ENCODE measurements at places on chromosomes 12 and 14.
A peak's percentile ranks its signal among the peaks of the same experiment; 100 is the strongest.

DNA sequence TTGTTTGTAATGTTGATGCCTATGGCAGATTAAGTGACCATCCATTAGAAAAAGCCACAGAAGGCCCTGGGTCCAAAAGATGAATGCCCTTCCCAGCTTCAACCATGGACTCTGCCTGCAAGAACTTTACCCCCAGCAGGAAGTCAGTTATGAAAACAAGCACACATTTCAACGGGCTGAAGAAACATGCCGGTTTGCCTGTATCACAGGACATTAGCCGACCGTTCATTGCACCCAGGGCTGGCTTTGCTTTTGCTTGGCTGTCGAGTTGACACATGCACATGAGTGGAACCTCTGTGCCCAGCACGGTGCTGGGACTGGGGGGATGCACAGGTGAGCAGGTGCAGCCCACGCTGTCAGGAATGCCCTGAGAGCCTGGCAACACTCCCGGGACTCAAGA is 1087.0 kb downstream of the BCL11B start:
- DNase-seq: no peak

- no peak for DNase-seq
Observed at GRCh38 chr12:25469861-25470260, 83.2 kb downstream of the LMNTD1 start.

- DNase-seq: no peak
Observed at GRCh38 chr14:78983126-78983525, 813.0 kb downstream of the NRXN3 start.

DNA sequence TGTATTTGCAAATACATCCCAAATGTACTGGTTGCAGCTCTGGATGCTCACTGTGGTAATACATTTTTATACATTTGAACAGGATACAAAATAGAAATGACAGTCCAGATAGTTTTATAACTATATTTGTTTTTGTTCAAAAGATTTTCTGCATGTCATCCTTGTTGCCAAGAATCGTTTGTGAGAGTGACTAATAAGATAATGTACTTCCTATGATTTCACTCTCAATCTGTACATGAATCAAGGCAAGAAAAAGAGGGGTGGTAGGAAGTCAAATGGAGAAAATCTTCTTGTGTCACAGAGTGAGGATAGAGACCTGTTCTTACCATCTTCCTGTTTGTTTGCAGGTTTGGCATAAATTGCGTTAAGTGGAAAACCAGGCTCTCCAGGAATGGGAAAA is 13.9 kb downstream of the ARPC3 start:
- no peak for DNase-seq

DNA sequence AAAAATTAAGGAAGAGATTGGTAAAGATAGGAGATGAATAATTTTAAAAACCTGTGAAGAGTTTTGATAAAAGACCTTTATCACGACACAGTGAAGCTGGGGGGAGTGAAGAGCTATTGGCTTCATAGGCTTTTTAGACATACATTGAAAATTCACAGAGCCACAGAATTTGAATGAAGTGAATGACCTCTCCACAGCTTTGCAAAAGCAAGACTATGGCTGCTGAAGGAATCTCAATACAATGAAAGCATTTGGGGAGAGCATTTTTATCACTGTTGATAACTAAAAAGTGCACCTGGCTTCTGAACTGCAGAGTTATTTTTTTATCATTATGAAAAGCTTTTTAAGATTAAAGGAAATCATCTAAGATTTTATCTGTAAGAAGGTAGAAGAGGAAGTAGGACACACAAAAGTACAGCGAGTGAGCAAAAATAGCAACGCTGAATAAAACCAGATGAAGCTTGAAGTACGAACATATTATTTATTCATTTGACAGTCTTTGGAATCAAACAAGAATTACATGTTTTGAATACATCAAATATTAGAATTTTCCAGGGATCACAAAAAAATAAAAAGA is 317.5 kb downstream of the KCNC2 start:
- DNase-seq: no peak

DNA sequence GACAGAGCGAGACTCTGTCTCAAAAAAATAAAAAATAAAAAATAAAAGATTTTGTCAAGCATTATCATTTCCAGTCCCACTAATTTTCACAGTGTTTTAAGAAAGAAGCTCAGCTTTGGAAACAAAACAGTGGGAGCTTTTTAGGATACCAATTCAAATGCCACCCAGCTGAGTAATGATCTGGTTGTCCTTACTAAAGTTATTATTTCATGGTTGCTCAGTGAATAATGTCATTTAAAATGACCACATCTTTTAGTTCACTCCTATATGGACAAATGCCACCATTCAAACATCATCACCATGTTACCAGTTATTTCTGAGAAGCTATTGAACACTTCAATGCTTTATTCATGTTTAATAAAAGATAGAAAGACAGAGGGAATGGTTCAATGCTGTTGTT is 365.0 kb downstream of the CCER1 start:
- DNase-seq: no peak

DNA sequence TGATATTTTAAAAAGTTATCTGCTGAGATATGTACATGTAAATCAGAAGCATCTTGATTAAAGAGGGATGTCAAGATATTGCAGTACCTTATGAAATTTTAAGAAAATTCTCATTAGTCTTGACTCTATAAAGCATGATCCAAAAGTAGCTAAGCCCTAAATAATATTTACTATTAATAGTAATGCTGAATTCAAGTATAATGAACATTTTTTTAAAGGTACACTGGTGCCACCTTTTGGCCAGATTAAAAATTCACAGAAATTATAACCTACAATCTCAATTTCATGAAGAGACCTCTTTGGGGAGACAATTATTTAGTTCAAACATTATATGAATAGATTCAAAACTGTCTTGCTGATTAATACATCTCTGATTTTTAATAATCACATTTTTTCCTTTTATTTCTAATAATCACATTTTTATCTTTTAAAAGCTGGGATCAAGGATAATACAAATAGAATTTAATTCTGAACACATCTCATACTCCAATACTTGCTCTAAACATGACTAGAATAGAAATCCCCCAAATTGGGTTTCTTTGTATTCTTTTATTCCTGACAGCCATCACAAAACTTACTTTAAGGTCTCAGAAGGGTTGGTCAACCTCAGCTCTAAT is 13.4 kb downstream of the AKAP5 start:
- no peak for DNase-seq

DNA sequence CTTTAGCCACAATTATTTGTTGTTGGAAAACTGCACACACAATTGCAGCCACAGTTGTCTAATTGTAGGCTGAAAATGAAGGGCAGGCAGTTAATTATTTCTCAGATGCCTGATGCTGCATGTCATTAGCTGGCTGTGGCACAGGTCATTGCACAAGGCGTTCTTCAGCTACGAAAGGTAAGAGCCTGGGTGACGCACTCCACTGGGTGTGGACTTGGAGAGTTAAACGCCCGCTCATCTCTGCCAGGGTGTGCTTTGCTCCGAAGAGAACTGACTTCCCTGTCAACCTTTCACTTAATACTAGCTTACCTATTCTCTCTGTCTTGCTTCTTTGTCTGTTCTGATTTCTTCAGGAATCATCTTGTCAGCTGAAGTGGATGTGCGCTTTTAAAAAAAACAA is 91.4 kb upstream of the CPM start:
- DNase-seq: peak; percentile 66

GRCh38 chr12:26319511-26319910 is 124.1 kb downstream of the SSPN start:
- DNase-seq: no peak

DNA sequence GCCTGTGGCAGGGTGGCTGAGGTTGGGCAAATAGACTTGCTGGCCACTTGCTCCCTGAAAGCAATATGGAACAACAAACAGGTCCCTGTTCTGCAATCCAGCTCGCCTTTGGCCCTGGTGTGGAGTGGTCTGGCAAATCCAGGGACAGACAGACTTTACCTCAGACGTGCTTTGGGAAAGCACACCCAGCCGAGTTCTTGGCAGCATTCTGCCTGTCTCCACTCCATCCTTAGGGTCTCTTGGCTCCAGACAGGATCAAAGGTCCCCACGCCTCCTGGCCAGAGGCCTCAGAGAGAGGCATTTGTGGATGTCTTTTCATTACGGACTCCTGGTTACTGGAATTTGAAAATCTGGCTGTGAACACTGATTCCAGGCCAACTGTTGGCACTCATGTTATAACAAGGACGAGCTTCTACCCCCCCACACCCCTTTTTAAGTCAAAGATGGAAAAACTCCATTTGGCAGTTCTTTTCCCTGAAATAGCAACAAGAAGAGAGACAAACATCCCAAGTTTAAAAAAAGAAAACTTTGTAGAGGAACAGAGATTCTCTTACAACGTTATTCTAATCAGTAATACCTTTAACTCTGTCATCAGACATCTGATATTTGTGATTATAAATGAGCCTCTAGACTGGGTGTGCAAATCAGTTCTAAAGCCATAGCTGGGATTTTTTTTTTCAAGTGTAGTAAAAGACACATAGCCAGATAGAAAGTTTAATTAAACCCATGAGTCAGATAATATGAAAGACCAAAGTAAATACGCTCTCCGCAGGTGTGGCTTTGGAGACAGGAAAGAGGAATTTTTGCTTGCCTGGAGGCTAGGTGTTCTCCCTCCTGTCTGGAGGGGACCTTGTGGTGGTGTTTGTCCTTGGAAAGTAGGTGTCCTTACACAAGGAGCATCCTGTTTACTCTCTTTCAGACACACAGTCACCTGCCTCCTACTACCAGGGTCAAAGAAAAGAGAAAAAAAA is 60.7 kb downstream of the GALNT8 start:
- no peak for DNase-seq

DNA sequence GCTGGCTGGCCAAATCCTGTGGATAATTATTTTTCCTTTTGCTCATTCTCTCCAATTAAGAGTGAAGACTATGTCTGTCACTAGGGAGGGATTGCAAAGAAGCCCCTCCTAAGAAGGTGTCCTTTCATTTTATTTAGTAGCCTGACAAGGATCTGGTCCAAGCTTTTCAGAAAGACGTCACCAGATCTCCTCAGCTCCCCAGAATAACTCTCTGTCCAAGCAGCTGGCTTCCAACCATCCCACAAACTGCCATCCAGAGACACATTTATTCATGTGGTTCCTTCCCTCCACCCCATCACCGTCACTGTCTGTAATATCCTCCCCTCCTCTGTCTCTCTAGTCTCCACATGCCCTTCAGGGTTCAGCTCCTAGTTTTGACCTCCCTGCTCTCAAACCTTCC is 69.9 kb downstream of the PPM1H start:
- no peak for DNase-seq

DNA sequence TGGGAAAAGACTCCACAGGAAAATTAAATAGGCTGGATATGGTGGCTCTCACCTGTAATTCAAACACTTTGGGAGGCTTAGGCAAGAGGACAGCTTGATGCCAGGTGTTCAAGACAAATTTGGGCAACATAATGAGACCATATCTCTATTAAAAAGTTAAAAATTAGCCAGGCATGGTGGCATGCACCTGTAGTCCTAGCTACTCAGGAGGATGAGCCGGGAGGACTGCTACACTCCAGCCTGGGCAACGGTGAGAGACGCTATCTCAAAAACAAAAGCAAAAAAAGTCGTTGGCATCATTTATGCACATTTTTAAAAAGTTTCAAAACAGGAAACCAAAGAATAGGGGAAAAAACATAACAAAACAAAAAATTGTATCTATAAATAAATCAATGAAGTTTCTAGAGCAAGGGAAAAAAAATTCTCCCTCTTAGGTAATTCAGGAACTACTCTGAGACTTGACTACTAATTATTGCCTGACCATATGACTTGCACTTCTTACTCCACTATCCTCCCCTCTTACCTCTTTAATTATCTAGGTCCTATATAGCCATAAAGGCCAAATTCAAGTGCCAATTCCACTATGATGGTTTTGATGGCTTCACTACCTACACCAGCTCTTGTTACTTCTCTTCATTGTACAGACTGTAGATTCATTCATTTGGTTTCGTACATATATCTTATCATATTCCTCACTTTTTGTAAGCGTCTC is 1.6 kb downstream of the METTL3 start:
- DNase-seq: no peak

DNA sequence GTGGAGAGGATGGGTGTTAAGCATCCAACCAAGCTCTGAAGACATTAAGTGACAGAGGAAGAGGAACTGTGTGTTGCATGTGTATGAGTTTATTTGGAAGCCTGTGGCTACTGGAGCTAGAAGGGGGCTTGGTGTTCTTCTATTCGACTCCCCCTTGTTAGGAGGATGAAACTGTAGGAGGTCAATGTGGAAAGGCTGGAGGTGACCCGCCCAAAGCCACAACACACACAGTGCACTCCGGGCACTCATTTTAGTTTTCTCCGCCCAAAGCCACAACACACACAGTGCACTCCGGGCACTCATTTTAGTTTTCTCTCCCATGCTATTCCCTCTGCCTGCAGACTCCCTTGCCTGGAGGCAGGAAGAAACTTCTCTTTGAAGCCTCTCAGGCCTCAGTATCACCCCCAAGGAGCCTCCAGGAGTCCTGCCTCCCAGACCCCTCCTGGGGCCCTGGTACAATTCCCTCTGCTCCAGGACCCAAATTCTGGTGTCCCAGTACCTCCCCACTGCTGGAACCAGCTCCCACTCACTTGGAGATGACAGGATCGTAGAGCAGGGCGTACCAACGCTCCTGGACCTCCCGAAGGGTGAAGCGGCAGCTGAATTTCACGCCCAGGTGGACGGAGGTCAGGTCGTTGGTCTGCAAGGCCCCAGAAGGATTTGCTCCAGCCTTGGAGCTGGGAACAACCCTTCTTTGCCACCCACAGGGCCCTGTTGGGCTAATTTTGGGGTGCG is 3.8 kb downstream of the MCRS1 start:
- no peak for DNase-seq

DNA sequence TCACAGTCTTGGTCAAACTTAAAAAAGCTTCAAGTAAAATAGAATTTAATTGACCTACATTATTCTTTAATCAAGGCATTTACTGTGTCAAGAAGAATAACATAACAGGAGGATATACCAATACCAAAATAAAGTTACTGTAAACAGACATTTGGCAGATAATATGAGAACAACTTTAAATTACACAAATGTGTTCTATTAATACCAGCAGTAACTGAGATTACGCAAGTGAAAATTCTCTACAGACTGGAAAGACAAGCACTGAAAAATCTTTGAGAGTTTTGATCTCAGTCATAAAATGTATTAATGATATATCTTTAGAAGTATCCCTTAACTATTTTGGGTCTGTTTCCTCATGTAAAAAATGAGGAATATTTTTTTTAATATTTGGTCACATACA is 169.2 kb upstream of the SOX5 start:
- DNase-seq: no peak

GRCh38 chr14:75831455-75831854 is 150.3 kb downstream of the TGFB3 start:
- DNase-seq: peak; percentile 43

- no peak for DNase-seq
Observed at GRCh38 chr14:70906793-70907175, 475 bp upstream of the PCNX1 start.
